ENCODE measurements at places on chromosomes 2 and 18. TPM values are rescaled to one million over a fixed set of nuclear protein-coding genes. Genes with fewer than 3 reads are reported as not detected.

GRCh38 chr2:71791501-71792135 is 338.3 kb downstream of the DYSF start:
- no peak for DNase-seq

DNA sequence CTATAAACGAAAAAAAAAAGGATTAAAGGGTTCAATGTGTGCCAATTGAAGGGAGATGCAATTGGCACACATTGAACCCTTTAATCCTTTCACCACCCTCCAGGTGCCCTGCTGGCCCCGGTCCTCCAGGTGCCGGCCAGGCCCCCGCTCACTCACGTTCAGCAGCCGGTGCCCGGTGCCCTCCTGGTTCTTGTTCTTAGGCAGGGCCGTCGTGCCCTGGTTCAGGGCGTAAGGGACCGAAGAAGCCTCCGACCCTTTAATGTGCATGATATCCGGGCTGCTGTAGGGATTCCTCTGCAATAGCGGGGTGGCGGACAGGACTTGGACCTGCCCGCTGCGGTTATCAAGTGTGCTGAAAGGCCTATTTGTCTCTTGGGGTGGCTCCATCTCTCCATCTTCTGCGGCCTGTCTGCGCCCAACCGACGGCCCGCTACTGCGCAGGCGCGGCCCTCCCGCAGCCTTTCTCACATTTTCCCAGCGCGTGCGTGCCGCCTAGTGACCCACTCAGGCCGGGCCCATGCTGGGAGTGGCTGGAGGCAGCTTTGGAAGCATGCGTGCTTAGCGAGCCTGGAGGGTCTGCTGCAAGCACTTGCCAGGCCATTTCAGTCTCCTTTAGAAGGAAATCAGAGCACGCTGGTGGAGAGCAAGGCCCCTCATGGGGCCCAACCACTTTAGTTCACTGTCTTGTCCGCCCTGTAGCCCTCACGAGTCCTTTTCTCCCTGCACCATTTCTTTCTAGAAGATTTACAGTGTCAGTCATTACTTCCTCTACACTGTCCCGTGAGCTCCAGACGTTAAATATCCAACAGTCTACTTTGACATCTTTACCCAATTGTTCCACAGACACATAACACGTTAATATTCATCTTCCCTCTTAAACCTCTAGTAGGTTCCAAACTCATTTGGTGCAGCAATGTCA is 24.3 kb downstream of the TMEM237 start:
- no peak for DNase-seq

GRCh38 chr2:44964752-44965236 is 23.3 kb downstream of the SIX3 start:
- DNase-seq, result no peak

DNA sequence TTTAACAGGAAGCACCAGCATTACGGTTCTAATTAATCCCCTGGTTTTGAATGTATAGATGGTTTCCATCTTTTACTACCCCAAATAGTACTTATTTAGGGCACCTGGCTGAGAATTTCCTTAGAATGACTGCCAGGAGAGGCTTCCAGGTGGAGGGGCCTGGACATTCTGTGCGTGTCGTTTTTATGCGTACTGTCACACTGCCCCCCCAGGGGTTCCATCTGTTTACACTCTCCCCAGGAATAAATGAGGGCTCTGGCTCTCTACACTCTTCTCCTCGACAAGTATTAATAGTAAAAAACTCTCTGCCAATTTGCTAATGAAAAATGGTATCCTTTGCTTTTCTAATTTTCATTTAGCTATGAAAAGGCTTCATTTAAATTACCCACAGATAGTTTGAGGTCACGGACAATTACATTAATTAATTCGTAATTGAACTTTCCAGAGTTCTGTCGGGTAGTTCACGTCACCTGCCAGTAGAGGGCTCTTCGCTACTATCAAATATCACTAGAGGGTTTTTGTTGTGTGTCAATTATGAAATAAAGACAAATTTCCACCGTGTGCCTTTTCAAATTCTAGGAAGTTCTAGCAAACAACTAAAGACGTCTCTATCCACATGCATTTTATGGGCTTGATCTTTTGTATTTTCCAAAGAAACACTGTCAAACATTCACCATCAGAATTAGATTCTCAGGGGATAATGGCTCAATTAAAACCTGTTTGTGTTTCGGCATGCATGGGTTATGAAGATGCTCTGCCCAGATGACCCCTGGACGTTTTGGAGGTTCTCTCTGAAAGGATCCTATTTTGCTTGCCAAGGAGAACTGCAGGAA is 88.8 kb upstream of the ASB18 start:
- peak; percentile 62 for DNase-seq

GRCh38 chr2:64737547-64737946 is 83.8 kb upstream of the SERTAD2 start:
- DNase-seq, result no peak

- peak; percentile 54 for DNase-seq
Observed at GRCh38 chr2:200300638-200301314, 5.7 kb upstream of the SPATS2L start.

DNA sequence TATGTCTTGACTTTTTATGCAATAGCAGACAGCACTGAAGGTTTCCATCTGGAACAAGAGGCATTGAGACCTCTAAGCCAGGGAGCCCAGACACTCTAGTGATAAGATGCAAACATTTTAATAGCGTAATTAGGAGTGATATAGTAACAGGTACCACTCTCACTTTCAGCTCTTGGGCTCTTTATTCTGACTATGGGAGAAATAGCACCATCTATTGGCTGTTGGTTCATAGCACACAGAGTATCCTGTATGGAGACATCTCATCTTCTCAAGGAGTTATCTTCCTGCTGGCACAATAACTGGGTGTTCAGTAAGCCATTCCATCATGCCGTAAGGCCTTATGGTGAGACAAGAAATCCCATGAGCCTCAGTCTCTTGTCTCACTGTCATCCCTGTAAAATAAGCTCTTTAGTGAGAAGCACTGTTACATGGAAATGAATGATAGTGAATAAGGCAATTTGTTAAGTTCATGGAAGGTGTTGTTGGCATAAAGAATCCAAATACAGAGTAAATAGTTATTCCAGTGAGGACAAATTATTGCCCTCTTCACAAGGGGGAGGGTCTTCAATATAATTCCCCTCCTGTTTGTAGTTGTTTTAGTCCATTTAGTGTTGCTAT is 48.3 kb downstream of the THUMPD2 start:
- peak; percentile 41 for DNase-seq

GRCh38 chr18:52636536-52636935 is 296.5 kb downstream of the DCC start:
- DNase-seq, result peak; percentile 5

GRCh38 chr18:58256316-58257080 is 212.5 kb downstream of the NEDD4L start:
- no peak for DNase-seq

- no peak for DNase-seq
Observed at GRCh38 chr2:218015586-218016521, 13.1 kb upstream of the TNS1 start.

DNA sequence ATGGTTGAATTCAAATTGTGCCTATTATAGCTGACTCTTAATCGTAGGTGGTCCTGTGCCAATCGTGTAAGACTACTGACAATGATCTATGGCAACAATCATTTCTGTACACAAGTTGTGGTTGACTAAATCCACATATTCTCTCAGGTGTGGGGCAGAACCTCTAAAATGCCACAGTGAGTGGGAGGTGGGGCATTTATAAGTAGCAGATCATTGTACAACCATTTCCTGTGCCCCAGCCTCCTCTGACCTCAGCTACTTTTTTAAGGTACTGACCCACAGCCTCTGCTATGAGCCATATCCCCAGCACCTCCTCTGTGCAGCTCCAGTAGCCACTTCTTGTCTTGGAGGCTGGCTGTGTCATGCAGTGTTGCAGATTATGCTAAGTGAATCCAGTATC is 48.6 kb upstream of the RAPH1 start:
- no peak for DNase-seq

DNA sequence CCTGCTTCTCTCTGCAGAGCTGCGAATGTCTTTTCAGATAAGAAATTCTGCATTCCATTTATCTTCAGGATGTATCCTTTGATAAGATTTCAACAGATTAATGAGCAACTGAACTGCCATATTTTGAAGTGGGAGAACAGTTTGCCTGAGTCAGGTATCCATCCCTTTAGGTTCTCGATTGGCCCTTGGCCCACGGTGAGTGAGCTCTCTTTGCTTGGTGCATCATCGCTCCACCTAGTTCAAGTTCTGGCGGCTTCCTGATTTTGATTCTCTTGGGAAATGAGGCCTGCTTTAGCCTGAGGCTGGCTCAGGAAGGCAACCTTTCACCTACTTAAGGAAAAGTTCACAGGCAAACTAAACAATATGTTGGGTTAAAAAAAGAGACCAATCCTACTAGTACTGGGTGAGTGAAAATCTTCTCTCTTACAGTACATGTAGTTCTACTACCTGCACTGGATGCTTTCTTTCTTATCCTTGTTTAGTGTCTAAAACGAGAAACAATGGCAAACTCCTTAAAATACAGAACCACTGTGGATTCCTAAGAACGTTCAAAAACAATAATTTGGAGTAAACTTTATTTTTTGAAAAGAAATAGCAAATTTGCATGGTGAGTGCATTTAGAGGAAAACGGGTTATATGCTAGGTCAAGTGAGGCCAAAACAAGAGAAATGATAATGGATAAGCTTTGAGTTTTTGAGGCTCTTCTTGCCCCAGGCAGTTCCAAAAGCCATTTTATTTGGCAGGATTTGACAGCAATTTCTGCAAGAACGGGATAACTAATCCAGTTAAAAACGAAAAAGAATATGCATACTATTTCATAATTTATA is 837 bp upstream of the ACSL3 start:
- peak; percentile 73 for DNase-seq

DNA sequence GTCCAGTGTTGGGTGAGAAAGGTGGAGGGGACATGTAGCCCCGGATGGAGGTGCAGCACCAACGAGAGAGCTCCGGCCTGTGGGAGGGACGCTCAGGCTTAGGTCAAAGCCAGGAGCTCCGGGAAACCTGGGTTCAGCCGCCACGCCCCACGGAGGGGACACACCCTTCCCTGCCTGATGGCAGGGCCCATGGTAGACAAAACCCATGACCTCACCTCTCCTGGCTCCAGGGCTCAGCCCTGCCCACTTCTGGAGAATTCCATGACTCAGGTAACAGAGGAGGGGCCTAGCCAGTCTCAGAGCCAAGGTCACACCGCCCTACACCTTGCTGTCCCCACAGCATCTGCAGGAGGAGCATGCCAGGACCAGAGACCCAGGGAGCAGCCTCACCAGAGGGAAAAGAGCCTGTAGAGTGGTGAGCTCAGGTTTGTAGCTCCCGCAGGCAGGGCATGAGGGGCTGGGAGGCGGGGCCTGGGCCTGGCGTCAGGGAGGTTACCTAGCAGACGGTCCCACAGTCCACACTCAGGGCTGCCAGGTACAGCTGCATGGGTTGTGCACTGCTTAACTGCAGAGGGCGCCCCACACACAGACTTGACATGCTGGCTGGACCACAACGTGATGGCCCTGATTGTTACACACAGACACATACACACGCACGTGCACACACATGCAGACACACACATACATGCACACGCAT is 70.8 kb upstream of the SMAD7 start:
- peak; percentile 93 for DNase-seq

DNA sequence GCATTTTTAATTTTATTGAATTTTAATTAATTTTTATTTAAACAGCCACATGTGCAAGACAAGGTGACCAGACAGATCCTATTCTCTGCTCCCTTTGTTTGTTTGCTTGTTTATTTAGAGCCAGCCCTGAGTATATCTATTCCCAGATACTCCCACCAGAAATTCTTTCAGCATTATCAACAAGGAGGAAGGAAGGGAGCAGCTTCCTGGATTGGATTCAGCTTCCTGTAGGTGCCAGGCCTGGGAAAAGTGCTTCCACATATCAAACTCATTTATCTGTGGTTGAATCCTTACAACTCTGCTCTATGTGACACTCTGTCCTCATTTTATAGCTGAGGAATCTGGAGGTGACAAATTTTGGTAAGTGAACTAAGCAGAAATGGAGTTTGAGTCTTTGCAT is 60.5 kb upstream of the KLF7 start:
- DNase-seq, result no peak

DNA sequence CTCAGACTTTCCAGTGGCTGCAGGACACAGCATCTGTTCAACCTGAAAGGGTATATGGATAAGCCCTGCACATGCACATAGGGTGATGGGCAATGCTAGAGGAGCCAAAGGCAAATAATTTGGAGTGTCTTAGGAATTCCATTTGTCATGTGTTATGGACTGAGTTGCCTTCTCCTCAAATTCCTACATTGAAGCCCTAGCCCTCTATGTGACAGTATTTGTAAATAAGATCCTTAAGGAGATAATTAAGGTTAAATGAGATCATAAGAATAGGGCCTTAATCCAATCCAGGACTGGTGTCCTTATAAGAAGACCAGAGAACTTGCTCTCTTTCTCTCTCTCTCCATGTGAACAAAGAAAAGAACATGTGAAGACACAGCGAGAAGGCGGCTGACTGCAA is 42.9 kb upstream of the CREG2 start:
- DNase-seq, result no peak

DNA sequence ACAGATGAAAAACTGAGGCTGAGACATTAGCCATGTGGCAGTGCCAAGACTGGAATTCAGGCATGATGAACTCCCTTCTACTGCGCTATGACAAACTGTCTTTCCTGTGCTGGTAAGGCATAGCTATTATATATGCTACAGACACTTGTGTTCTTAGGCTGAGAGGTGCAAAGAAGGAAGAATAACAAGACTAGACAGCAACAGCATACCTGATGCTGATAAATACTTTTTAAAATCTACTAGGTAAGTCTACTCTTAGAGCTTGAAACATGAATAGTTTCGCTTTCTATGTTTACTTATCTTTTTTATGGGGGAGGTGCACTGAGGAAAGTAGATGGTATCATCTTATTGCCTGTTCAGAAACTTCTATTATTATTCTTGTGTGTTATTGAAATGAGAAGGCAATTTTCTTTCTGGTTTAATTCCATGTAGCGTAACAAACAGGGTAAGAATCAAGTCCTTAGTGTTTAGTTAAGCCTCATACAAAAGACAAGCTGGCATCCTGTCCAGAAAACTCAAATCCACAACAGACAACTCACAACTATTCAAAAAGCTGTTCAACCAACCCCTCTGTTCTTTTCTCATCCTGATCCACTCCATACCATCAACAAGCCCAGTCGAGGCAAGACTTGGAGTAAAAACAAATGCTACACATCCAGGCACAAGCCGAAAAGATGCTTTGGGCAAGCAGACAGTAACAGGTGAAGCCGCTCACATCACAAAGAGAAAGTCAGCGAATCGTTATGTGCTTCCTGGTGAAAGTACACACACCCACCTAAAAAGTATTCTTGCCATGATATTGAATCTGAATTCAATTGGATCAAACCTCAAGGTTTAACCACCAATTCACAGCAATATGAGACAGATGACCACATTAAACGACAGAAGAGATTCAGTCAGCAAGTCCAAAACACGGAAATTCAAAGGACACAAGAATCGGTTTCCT is 1.5 kb downstream of the TTC32 start:
- no peak for DNase-seq

DNA sequence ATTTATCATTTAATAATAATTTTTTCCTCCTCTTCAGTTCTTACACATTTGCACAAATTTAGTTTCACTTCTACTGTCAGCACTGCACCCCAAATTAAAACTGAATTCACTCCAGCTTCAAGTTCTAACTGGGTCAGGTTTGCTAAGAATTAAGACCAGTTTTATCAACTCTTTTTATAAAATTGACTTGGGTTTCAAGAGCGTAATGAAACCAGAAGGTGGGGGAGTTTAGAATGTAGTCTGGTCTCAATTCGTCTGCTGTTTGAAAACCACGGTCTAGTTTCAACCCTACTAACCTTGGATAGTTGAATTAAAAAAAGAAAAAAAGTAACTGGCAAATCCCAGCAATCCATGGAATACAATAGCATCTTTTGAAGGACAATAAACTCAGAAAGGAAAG is 14.3 kb upstream of the CTLA4 start:
- DNase-seq, result no peak

GRCh38 chr2:238160206-238161129 is 1.7 kb downstream of the ERFE start:
- no peak for DNase-seq

CSRNP3 gene
- polyA plus RNA-seq, result 3.0 TPM

CDKL4 gene
- 0.22 TPM for polyA plus RNA-seq

LOXHD1 gene
- polyA plus RNA-seq, result not detected
